ENCODE measurements at places on chromosomes 12 and 14.

GRCh38 chr12:32158525-32158924, 51.9 kb downstream of the BICD1 start:
- no peak for DNase-seq

DNA sequence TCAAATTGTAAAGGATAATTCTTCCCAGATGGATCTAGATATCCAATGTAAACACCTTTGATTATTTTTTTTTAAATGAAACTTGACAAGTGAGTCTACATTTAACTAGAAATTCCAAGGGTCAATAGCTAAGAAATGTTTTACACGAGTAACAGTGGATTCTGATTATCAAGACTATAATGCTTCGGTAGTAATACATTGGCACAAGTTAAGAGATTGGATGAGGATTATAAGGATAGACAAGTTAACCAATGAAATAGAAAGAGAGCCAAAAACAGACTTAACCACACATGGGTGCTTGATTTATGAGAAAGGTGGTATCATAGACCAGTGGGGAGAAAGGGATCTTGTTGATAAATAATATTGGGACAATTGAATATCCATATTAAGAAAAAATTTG, 40.3 kb upstream of the PCED1B start:
- no peak for DNase-seq

DNA sequence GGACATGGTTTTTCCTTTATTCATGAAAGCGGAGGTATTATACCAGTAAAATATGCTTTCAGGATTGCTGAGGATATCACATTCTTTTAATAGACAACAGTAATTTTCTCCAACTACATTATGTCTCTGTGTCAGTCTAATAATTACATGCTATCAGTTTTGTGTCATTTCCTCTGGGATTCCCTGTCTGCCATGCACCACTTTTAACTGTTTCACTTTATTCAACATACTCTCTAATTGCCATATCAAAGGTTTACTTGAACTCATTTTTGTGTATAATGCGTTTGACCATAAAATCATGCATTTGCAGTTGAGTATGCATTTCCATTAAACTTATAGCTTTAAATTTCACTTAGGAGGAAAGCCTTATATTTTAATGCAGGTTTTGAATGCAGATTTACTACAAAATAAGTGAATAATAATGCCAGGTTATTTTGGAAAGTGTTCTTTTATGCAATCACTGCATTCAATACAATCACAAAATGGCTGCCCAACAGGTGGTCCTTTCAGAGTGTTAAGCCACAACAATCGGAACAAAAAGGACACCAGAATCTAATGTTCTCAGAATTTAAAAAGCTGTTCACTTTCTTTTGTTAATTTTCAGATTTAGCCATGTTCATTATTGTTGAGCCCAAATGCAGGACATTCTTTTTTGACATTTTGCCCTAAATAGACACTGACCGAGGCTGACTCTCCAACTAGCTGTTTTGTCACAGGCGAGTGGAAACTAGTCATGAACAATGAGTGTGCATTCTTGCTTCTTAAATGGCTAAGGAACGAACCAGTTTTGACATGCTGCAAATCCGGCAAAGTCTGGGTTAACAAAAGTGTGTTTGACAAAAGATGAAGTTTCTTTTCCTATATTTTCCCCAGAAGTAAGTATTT, 40.9 kb downstream of the MBIP start:
- DNase-seq = no peak

- DNase-seq = no peak
Observed at GRCh38 chr14:20618271-20618749, 23.2 kb downstream of the OR6S1 start.

- no peak for DNase-seq
Observed at GRCh38 chr14:68552602-68553001, 240.3 kb downstream of the ZFP36L1 start.

GRCh38 chr14:62206456-62206855, 444.2 kb downstream of the SNAPC1 start:
- DNase-seq = no peak

GRCh38 chr14:44966601-44967336, 4.8 kb downstream of the TOGARAM1 start:
- DNase-seq = no peak

GRCh38 chr14:85813040-85813439, 283.1 kb downstream of the FLRT2 start:
- no peak for DNase-seq

DNA sequence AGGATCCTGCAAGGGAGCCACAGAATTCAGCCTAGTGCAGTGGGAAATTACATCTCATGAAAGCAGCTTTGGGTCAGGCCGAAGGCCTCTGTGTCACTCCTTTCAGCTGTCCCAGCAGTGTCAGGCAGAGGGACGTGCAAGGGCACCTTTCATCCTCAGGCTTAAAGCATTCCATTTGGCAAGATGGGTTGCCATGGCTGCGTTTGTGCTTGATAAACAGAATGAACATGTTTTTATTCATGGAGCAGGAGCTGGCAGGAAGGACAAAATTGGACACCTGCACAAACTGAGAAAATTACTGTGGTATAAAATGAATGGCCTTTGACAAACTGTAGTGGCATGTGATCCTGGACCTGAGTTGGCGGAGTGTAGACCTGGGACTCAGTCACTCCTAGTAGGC, 29.4 kb downstream of the ACAD10 start:
- DNase-seq = no peak

- DNase-seq = no peak
Observed at GRCh38 chr14:68268719-68269118, 449.1 kb downstream of the RAD51B start.

DNA sequence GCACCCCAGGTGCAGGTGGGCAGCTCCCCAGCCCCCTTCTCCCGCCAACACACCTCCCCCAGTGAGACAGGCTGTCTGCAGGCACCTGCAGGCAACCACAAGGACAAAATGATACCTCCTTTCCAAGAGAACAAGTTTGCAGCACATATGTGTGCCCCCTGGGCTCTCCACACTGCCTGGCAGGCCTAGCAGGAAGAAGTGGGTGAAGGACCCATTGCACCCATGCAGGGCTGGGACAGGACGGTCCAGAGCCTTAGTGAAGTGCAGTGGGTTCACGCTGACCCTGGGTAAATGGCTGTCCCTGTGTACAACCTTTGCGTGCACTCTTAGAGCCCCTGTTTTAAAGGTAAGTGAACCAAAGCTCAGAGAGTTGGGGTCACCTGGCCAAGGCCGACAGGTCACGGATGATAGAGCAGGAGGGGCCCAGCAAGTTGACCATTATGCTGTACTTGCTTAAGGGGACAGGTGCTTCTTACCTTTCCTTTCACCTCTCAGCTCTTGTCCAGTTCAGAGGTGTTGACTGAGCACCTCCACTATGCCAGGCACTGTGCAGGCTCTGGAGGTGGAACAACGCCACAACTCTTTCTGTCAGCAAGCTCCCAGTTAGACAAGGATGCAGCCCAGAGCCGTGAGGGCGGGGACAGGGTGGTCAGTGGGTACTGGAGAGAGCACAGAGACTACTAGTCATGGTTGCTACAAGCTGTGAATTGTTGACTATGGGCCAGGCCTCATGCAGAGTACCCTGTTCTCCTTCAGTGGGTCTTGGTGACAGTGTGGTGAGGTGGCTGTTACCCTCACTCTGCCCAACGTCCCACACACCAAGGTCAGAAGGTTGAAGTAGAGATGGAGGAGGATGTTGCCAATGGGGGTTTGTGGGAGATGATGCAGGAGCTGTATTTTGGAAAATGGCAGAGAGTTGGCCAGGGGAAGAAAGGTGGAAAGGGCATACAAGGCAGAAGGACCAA, 125.9 kb downstream of the PAPOLA start:
- DNase-seq = no peak

DNA sequence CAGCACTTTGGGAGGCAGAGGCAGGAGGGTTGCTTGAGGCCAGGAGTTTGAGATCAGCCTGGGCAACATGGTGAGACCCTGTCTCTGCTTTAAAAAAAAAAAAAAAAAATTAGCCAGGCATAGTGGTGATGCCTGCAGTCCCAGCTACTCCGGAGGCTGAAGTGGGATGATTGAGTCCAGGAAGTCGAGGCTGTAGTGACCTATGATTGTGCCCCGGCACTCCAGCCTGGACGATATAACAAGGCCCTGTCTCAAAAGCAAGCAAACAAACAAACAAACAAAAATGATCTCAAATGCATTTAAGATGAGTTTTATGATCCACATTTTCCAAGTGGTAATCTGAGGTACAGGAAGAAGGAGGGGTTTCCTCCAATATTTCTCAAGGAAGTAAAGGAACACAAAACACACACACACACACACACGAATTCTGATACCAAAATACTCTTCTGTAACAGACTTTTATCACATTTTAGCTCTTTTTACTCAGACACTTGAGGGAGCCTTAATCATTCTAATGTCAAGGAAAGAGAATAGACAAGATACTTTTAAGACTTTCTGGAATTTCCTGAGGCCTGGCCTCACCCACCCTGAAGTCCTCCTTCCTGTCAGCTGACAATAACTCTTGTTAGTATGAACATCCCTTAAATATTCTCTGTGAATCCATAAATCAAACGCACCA, 44.4 kb upstream of the CERS5 start:
- no peak for DNase-seq

GRCh38 chr14:50524731-50525515, 7.4 kb downstream of the MAP4K5 start:
- DNase-seq = no peak

DNA sequence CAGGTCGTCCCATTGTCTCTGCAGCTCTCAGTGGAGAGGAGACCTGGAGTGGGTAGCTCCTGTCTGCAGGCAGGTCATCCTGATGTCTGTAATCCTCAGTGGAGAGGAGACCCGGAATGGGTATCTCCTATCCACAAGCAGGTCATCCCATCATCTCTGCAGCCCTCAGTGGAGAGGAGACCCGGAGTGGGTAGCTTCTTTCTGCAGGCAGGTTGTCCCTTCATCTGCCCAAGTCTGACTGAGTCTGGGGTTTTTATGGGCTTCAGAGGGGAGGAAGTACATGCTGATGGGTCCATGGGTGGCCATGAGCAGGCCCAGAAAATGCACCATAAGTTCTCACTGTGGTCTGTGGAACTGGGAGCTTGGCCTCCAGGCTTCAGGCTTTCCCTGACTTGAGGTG, 28.9 kb upstream of the PAPLN start:
- no peak for DNase-seq

Measured in activated T-helper 9 cell treated with anti-CD3 and anti-CD28 coated beads, Interleukin-2, amount 50 U/mL, for 16 hours (primary cell).